Activated CD4-positive, alpha-beta T cell treated with anti-CD3 and anti-CD28 coated beads for 1 hour (primary cell): ENCODE measurements at places on chromosomes 6 and 20.

DNA sequence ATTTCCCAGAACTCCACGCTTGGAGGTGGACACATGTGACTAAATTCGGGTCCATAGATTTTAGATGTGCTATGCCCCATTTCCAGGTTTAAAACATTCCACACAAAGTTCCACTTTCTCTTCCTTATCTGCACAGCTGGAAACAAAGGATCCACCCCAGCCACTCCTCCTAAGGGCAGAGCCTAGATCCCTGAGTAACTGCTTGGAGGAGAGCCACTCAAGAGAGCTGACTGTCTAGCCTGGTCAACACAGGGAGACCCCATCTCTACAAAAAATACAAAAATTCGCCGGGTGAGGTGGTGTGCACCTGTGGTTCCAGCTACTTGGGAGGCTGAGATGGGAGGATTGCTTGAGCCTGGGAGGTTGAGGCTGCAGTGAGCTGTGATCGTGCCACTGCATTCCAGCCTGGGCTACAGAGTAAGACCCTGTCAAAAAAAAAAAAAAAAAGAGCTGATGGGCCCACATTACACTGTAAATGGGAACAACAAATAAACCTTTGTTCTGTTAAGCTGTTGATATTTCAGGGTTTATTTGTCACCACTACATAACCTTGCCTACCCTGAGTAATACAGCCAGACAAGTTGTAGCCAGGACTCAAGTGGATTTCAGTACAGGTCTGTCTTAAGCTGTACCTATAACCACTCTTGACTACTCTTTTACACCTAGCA, 25.8 kb upstream of the SNRPC start:
- no peak for DNase-seq

DNA sequence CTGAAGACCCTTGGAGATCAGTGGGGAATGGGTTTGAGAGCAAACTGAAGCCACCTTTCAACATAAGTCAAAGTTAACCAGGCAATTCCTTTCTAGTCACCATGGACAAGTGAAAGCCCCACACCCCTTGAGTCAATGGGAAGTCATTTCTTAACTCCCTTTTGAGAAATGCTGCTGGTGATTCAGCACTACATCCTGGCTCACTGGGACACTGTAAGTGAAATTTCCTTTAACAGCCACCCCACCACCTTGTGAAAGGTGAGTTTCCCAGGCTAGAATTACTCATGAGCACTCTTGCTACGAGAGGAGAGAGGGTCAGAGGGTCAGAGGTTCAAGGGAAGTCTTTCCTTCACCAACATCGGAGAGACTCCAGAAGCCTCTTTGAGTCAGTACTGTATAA, 93.3 kb upstream of the MARCKS start:
- DNase-seq, result no peak

GRCh38 chr20:53926428-53927028, 143.9 kb downstream of the BCAS1 start:
- DNase-seq, result no peak

GRCh38 chr6:127496471-127496870, 22.7 kb downstream of the MTCL3 start:
- no peak for DNase-seq

- DNase-seq, result no peak
Measured at GRCh38 chr6:150940941-150941340, 75.4 kb downstream of the MTHFD1L start.

DNA sequence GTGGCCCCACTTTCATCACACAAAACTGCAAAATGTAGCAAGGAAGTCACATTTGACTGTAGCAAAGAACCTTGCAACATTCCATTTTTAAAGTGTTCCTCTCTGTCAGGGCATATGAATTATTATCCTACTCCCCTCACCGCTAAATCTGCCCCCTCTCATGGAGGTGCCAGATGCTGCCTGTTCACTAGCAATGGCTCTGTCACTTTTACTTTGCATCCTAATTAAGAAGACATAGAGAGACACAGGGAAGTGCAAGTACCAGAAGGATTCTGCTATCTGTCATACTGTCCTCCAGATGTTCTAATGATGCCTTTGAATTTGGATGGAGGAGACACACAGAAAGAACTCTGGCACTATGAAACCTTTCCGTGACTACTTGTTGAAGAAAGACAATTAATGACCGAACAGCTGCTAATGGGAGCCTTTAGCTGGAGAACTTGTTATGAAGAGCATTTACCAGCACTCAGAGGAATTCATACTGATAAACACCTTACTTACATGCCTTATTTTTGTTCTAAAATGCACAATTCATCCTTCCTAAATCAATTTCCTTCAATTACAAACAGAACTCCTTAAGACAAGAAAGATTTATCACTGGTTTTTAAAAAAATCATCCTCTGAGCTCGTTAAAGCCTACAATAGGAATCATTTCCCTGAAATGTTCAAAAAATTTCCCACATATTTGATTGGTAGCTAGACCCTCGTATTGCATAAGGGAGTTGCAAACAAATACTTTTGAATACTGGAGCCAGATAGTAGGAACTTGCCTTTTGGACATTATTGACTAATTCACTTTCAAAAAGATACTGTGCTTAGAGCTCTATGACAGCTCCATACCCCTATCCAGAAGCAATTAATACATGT, 292.6 kb downstream of the UBE3D start:
- no peak for DNase-seq

DNA sequence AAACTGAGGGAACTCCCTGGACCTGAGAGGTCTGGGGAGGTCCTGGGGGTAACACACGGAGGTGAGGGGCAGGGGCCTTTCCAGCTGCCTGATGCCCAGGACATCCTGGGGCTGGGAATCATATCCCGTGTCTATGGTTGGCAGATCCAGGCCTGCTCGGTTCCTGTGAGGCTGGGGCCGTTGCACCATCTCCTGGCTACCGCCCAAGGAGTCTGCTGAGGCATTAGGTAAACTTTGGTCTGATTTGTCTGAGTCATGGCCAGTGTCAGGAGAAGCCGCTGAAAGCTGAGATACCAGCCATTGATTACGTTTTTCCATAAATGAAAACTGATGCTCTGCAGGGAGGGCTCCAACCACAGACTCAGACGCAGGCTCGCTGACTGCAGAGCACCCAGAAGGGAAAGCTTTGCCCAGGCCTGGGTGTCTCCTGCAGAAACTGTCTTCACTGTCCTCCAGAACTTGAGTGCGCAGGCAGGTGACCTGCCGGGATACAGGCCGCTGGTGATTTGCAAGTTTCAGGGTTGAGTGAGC, 14.2 kb downstream of the TRAF3IP2 start:
- DNase-seq, result no peak

DNA sequence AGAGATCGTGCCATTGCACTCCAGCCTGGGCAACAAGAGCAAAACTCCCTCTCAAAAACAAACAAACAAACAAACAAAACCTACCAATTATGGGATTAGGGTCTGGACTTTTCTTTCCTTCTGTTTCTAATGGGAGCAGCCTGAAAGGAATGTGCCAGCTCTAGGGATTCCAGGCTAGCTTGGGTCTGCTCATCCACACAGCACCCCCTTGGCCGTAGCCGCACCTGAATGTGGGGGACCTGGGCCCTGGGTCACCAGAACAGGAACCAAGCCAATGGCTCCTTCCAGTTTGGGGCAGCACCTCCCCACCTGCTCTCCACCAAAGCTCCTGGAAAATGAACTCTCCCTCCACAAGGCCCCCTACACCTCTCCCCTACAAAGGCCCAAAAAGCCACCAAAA, 6.7 kb downstream of the CTSZ start:
- DNase-seq, result no peak

- DNase-seq, result no peak
Measured at GRCh38 chr6:166251655-166252054, 56.5 kb downstream of the PRR18 start.

DNA sequence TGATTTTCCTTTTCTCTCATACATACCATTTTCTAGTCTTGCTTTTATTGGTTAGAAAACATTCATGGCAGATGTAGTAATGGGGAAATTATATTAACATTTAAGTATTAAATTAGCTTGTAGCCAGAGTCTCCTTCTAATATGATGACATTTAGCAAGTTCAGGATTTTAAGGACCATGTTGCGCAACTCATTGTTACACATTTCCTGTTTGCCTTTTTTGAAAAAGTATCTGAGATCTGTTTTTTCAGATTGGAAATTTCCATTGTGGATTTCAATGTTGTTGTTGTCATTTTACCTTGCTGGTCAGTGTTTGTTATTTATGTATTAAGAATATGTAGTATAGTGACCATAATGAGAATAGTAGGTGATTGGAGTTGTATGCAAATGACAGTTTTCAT, 38.7 kb downstream of the CDKAL1 start:
- no peak for DNase-seq

DNA sequence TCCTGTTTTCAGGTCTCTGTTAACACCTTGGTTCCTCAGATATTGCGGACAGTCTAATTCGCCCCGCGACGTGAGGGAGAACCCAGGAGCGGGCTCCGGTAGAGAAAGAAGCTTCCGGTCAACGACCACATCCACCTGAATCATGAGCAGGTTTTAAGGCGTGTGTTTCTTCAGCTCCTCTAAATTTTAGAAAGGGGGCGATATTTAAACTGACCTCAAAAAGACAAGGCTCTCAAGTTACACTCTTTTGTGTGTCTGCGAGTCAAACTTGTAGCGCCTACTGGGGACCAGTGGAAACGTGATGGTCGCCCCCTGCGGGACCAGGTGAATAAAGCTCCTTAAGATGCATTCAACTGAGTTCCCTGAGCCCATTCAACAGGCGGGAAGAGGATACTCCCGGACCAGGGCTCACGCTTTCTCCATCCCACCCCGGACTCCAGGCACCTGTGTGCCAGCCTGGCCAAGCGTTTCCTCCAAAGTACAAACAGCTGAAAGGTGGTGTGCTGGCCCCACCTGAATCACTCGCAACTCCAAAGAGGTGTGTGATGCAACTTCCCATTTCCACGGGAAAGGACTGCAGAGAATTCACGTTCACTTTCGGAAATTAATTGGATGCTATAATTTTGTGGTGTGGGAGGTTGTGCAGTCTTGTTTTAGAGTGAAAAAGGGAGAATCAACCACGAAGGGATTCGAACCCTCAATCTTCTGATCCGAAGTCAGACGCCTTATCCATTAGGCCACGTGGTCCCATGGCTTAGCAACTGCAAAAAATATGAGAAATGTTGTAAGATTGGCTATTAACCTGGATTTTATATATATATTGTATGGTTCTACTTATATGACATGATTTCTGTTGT, 17.0 kb downstream of the GPX5 start:
- DNase-seq, result peak; percentile 33

GRCh38 chr20:23374441-23374840, 12.5 kb downstream of the GZF1 start:
- no peak for DNase-seq

GRCh38 chr6:167122041-167122826, 662 bp upstream of the CCR6 start:
- DNase-seq, result no peak

- DNase-seq, result no peak
Measured at GRCh38 chr6:109521080-109521479, 38.1 kb upstream of the ZBTB24 start.
